Stimulated activated CD8-positive, alpha-beta memory T cell treated with anti-CD3 and anti-CD28 coated beads, Interleukin-4, amount 100 ng/mL, for 1 hour (primary cell): ENCODE measurements at places on chromosomes 4 and X.

- DNase-seq = no peak
These were observed 257.1 kb upstream of the RPS6KA3 start for GRCh38 chrX:20523626-20524312.

DNA sequence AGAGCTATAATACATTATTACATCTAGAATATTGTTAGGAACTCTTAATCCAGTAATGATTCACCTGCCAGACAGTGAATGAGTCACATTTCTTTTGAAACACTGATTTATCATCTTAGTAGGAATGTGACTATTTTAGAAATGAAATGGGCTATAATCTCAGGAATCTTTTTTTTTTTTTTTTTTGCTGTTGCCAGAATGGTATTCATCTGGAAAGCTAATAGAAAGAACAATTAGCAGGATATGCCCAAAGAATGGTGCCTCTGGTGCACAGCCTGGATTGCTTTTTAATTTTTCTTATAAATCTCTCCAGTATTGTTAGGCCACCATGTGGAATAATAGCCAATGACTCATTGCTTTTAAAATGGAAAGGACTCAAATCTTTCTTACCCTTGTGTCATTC is 181.1 kb upstream of the SMIM31 start:
- DNase-seq = no peak

DNA sequence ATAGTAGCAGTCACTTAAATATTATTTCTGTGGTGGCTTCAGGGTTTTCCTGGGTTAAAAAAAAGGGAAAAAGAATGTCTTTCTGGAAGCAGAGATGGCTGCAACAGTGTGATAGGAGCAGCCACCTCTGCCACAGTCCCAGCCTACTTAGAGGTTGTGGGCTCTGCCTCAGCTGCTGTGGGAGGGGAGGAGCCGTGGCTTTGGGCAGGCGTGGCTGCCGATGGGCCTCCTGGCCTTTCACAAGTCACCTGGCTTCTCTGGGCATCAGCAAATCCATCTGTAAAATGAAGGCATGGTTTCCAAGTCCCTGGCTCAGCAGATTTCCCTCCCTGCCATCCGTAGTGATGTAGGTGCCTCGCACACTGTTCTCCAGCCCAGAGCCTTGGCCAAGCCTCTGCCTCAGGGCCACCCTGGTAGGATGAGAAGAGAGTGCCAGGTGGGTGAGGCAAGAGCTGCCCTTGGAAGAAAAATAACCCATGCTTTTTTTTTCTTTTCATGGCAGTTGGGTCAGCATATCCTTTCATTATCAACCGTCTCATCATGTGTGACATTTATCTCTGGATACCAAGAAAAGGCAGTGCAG is 66.1 kb downstream of the PTTG2 start:
- no peak for DNase-seq

GRCh38 chrX:139559383-139560042 is 29.0 kb downstream of the F9 start:
- no peak for DNase-seq

- no peak for DNase-seq
These were observed 818.4 kb downstream of the ADGRL3 start for GRCh38 chr4:62018537-62018936.

- no peak for DNase-seq
These were observed 18.9 kb upstream of the CXCL8 start for GRCh38 chr4:73721435-73721834.

GRCh38 chr4:125486351-125486750 is 171.6 kb downstream of the FAT4 start:
- DNase-seq = no peak
